ENCODE measurements at places on chromosomes 7 and 10.

DNA sequence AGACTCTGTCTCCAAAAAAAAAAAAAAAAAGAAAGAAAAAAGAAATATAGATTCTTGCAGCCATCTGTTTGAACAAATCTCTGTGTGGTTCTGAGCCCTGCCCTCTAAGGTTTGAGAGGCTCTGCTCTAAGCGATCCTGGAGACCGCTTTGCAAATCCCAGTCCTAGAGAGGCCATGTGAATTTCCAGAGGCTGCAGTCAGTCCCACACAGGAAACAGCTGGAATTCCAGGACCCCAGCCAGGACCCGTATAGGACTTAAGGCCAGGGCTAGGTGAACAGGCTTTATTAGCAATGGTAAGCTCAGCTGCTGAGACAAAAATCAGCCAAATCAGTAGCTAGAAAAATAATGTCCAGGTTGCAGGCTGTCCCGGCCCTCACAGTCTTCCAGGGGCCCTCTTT is 154.8 kb downstream of the RPS24 start:
- DNase-seq, result no peak

- no peak for DNase-seq
Measured at GRCh38 chr7:128379900-128380479, 18.5 kb upstream of the PRRT4 start.

GRCh38 chr10:45646384-45647050 is 26.1 kb downstream of the ZFAND4 start:
- no peak for DNase-seq

GRCh38 chr7:95324431-95324830 is at the start of gene PON1:
TSS of gene PON1 (minus strand) at chr7:95324532. CDS start at chr7:95324475, 57 bp downstream.
- no peak for DNase-seq

GRCh38 chr7:36388423-36388822 is 1.2 kb upstream of the ANLN start:
- DNase-seq, result no peak

GRCh38 chr10:101158459-101159058 is 27.5 kb downstream of the TLX1 start:
- no peak for DNase-seq

GRCh38 chr7:48025624-48026023 is 3.3 kb downstream of the SUN3 start:
- DNase-seq, result no peak

- DNase-seq, result no peak
Measured at GRCh38 chr7:144006029-144006691, 6.0 kb downstream of the OR6B1 start.

- DNase-seq, result no peak
Measured at GRCh38 chr10:74900297-74900696, 73.9 kb downstream of the KAT6B start.

GRCh38 chr10:109237050-109237449 is 686.3 kb downstream of the XPNPEP1 start:
- no peak for DNase-seq

GRCh38 chr7:36075561-36075960 is 77.5 kb upstream of the EEPD1 start:
- no peak for DNase-seq

DNA sequence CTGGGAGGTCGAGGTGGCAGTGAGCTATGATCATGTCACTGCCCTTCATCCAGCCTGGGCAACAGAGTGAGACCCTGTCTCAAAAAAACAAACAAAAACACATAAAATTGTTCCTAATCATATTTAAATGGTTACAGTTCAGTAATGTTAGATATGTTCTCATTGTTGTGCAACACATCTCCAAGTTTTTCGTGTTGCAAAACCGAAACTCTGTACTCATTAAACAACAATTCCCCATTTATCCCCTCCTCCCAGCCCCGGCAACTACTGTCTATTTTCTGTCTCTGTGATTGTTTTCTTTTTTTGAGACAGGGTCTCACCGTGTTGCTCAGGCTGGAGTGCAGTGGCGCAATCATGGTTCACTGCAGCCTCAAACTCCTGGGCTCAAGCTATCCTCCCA is 16.1 kb upstream of the PRXL2A start:
- DNase-seq, result no peak

DNA sequence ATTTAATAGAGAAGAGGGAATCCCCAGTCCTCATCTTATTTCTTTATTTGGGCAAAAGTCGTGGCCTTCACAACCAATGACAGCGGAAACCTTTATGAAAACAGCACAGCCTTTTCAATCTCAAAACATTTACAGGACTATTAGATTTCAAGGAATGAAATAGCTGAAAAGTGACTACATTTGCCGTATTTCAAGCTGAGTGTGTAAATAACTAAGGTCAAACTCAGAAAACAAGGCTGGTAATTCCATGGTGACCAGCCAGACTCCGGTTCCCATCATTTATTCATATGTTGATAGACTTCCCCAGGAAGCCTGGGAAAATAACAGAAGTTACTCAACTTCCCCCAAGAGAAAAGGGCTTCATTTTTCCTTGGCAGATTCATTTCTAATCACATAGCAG is 457.3 kb upstream of the NFE2L3 start:
- DNase-seq, result no peak
